ENCODE measurements at places on chromosomes 6 and 20. TPM values are rescaled to one million over a fixed set of nuclear protein-coding genes. Genes with fewer than 3 reads are reported as not detected.
A peak's percentile ranks its signal among the peaks of the same experiment; 100 is the strongest.

Gene CNR1
- 12.2 TPM for total RNA-seq

Gene GNRH2
- 0.86 TPM for total RNA-seq

DNA sequence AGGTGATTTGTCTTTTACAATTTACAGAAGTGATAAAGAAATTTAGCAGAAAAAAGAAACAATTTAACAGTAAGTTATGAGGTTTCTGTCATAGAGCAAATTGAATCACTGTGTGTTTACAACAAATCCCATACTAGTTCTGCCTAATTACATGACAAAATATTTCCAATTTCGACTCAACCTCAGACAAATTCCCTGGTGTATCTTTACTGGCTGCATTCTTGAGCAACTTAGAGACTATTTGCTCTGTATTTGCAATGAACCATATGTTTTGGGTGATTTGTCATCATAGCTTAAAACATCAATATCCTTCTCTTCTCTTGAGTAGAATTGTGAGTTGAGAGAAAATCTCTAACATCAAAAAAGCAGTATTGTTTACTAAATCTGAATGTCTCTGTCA lies 128.7 kb downstream of the SIM1 start:
- H3K27ac ChIP-seq = no peak overlapping the region
- no peak overlapping the region for H3K4me3 ChIP-seq
- H3K27me3 ChIP-seq = no peaks in the 10 kb centered on the region
- H3K4me1 ChIP-seq = no peaks in the 10 kb centered on the region
- DNase-seq = no peak

Gene DEF6
- total RNA-seq = 6.5 TPM

GRCh38 chr6:52385074-52385473 lies 23.1 kb downstream of the PAQR8 start:
- no peak for DNase-seq
- no peaks in the 10 kb centered on the region for H3K36me3 ChIP-seq
- H3K27me3 ChIP-seq = no peaks in the 10 kb centered on the region
- no peak overlapping the region for H3K27ac ChIP-seq
- H3K4me1 ChIP-seq = no peaks in the 10 kb centered on the region

Gene C6orf58
- not detected for total RNA-seq

DNA sequence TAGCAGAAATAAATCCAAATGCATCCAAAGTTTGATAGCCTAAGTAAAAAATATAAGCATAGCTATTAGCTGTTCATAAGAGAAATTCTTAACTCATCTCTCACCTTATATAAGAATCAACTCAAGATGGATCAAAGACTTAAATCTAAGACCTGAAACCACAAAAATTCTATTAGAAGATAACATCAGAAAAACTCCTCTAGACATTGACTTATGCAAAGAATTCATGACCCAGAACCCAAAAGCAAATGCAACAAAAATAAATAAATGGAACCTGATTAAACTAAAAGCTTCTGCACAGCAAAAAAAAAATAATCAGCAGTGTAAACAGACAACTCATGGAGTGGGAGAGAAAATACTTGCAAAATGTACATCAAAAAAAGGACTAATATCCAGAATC lies 184.3 kb downstream of the TFAP2A start:
- no peaks in the 10 kb centered on the region for H3K4me1 ChIP-seq
- no peak for DNase-seq
- no peaks in the 10 kb centered on the region for H3K27me3 ChIP-seq
- no peak overlapping the region for H3K4me3 ChIP-seq
- H3K36me3 ChIP-seq = no peaks in the 10 kb centered on the region

DNA sequence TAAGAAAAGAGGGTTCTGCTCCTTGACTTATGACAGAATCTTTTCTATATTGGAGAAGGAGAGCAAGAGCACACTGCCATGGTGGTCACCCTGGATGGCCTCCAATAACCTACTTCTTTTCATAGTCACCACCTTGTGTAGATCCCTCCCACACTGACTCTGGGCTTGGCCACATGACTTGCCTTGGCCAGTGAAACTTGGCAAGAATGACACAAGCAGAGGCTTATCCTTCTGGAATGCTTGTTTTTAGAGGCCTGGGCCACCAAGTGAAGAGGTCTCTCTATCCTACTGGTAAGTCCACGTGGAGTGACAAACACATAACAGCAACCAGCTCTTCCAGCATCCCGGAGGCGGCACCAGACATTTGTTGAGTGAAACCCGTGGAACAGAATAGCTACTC lies 349.4 kb upstream of the JARID2 start:
- no peak overlapping the region for H3K4me3 ChIP-seq
- H3K36me3 ChIP-seq = no peaks in the 10 kb centered on the region
- no peak overlapping the region for H3K27ac ChIP-seq

- DNase-seq = no peak
- H3K4me3 ChIP-seq = no peak overlapping the region
- no peak overlapping the region for H3K27ac ChIP-seq
- no peaks in the 10 kb centered on the region for H3K27me3 ChIP-seq
These were observed 665.2 kb downstream of the DOK5 start for GRCh38 chr20:55140631-55141030.

DNA sequence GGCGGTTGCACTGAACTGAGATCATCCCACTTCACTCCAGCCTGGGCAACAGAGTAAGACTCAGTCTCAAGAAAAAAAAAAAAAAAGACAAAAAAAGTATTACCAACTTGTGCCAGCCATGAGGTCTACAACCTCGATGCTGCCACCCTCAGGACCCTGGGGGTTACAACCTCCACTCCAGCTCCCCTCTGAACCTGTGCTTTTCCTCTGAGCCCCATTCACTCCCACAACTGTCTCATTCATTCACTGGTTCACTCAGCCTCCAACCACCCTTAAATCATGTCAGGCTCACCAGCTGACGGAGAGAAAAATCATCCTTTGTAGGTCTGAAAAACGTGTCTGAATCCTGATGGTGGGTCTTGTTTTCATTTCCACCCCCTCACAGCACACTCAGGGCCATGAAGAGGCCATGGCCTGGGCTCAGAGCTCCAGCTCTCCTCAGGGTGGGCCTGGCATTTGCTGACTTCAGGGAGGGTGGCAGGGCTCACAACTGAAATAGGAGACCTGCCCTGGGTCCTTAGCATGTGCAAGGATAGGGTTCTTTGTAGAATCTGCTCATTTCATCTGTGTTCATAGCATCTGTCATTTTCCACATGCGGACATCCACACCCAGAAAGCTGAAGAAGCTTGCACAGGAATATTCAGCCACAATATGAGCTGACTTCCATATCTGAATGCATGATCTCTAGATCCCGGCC lies 1.9 kb upstream of the ULBP1 start:
- DNase-seq = peak; percentile 80
- H3K36me3 ChIP-seq = no peaks in the 10 kb centered on the region
- peaks cover 100% of the 10 kb centered on the region for H3K27me3 ChIP-seq

- no peaks in the 10 kb centered on the region for H3K27me3 ChIP-seq
- H3K36me3 ChIP-seq = peaks cover 47% of the 10 kb centered on the region
- H3K27ac ChIP-seq = no peak overlapping the region
- no peak for DNase-seq
- no peak overlapping the region for H3K4me3 ChIP-seq
- peaks cover 12% of the 10 kb centered on the region for H3K4me1 ChIP-seq
These were observed 16.3 kb downstream of the RRBP1 start for GRCh38 chr20:17665756-17666155.

- no peaks in the 10 kb centered on the region for H3K27me3 ChIP-seq
- no peak overlapping the region for H3K4me3 ChIP-seq
- no peaks in the 10 kb centered on the region for H3K36me3 ChIP-seq
- H3K4me1 ChIP-seq = no peaks in the 10 kb centered on the region
- DNase-seq = no peak
- H3K27ac ChIP-seq = no peak overlapping the region
These were observed 97.0 kb downstream of the TRERF1 start for GRCh38 chr6:42354702-42355101.

Gene RBM39
- total RNA-seq = 332 TPM

GRCh38 chr6:23505026-23505425 lies 621.0 kb upstream of the NRSN1 start:
- H3K4me3 ChIP-seq = no peak overlapping the region
- no peaks in the 10 kb centered on the region for H3K27me3 ChIP-seq
- DNase-seq = no peak
- H3K36me3 ChIP-seq = no peaks in the 10 kb centered on the region
- H3K27ac ChIP-seq = no peak overlapping the region
- no peaks in the 10 kb centered on the region for H3K4me1 ChIP-seq

Gene BPI
- not detected for total RNA-seq

DNA sequence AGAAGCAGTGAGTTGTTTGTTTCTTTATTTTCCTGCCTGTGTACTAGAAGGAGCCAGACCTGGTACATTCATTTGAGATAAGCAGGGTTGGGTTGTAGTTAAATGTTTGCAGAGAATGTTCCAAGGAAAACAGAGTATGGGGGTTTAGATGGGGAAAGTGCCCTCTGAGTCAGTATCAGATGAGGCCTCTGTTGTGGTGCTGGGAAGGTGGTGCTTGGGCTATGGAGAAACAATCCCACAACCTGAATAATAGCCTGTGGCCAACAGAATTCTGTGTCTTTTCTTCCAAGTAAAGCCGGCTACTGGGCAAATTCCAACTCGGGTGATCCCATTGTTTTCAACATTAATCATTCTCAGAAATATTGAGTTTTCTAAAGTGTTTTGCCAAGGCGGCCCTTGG lies 109.3 kb downstream of the RNF144B start:
- no peaks in the 10 kb centered on the region for H3K27me3 ChIP-seq
- H3K36me3 ChIP-seq = no peaks in the 10 kb centered on the region

DNA sequence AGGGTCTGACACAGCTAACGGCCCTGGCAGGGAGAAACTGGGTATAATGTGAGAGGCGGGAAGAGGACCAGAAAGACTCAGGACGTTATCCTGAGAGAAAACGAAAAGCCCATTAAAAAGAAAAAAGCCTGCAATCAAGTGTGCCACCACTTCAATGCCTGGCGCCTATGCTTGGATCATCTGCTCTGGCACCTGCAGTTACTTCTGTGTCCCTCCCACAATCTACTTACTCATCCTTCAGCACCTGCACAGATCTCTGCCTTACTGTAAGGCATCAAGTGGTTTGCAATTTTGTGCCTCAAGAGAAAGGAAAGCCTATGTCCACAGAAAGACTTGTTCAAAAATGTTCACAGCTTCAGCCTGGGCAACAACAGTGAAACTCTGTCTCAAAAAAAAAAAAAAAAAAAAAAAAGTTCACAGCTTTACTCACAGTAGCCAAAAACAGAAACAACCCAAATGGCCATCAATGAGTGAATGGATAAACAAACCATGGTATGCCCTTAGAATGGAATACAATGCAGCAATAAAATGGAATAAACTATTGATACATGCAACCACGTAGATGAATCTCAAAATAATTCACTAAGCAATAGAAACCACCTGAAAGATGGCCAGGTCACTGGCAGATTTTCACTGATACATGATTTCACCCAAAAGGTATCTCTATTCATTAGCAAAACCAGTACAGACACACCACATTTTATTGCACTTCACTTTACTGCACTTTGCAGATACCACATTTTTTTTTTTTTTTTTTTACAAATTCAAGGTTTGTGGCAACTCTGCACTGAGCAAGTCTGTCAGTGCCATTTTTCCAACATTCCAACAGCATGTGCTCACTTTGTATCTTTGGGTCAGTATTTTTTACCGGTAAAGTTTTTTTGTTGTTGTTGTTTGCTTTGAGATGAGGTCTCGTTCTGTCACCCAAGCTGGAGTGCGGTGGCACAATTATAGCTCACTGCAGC lies 48.6 kb downstream of the ABHD12 start:
- peaks cover 8% of the 10 kb centered on the region for H3K36me3 ChIP-seq
- no peaks in the 10 kb centered on the region for H3K27me3 ChIP-seq
- no peak overlapping the region for H3K4me3 ChIP-seq
- no peak overlapping the region for H3K27ac ChIP-seq
- H3K4me1 ChIP-seq = peaks cover 4% of the 10 kb centered on the region
- DNase-seq = no peak

DNA sequence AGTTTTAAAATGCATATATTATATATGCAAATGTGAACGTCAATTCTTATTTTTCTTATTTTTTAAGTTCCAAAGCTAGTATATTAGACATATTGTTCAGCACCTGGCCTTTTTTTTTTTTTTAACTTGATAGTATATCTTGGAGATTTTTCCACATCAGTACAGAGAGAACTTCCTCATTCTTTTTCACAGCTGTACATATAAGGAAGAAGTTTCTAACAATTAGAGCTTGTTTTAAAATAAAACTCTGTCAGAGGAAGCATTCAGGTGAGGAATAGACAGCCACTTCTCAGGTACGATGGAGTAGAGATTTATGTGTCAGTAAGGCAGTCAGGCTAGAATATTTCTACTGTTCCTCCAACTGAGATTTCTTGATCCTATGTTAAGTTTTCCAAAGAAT lies 233.1 kb upstream of the SUPT3H start:
- no peaks in the 10 kb centered on the region for H3K36me3 ChIP-seq
- H3K4me3 ChIP-seq = no peak overlapping the region
- H3K4me1 ChIP-seq = no peaks in the 10 kb centered on the region
- no peak overlapping the region for H3K27ac ChIP-seq
- DNase-seq = no peak

GRCh38 chr6:45715508-45715803 lies 300.2 kb downstream of the CLIC5 start:
- no peak overlapping the region for H3K27ac ChIP-seq
- H3K27me3 ChIP-seq = peaks cover 11% of the 10 kb centered on the region
- no peaks in the 10 kb centered on the region for H3K4me1 ChIP-seq
- no peak overlapping the region for H3K4me3 ChIP-seq

DNA sequence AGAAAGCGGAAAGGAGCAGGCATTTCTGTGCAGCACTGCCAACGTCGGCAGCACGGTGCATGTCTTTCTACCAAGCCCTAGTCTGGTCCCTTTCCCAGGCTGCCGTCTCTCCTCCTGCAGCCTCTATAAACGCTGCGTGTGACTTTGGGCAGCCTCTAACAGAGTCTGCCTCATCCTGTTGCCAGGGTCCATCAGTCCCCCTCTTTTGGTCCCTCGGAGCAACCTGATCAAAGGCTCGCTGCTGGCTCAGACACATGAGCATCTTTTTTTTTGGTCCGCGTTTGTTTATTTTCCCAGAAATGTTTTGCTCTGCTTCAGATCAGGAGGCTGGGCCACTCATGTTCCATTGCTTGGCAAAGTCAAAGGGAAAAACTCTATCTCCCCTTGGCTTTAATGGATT lies 166.8 kb upstream of the CST7 start:
- H3K27ac ChIP-seq = no peak overlapping the region
- no peaks in the 10 kb centered on the region for H3K36me3 ChIP-seq
- no peaks in the 10 kb centered on the region for H3K4me1 ChIP-seq
- no peaks in the 10 kb centered on the region for H3K27me3 ChIP-seq

Gene OLIG3
- not detected for total RNA-seq

DNA sequence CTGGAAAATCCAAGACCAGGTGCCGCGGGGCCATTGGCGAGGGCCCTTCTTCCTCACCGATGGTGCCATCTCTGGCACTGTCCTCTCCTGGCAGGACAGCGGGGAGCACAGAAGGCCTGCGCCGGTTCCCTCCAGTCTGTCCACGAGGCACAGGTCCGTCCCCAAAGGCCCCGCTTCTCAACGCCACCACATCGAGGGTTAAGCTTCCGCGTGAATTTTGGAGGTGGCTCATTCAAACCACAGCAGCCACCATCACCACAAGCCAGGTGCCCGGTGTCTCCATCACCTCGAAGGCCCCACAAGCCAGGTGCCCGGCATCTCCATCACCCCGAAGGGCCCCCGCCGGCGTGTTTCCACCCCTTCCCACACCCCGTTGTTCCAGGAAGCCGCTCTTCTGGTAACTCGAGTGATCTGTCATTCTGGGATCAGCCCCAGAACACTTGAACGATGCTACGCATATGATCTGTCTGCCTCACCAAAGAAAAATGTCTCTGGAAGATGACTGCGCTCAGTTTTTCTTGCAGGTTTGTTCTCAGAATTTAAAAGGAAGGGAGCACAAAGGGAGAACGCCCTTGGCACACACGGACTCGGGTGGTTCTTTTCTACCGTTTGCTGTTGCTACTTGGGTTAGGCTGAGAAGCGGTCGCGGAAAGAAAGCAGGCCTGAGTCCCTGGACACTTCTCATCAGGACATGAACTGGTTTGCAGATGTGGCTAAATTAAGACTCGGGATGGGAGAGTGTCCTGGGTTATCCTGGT lies 9.9 kb upstream of the KIF25 start:
- H3K4me1 ChIP-seq = no peaks in the 10 kb centered on the region
- H3K27me3 ChIP-seq = no peaks in the 10 kb centered on the region
- no peak overlapping the region for H3K27ac ChIP-seq
- H3K4me3 ChIP-seq = no peak overlapping the region
- no peak for DNase-seq
